ENCODE measurements at places on chromosomes 6 and 20. TPM values are rescaled to one million over a fixed set of nuclear protein-coding genes. Genes with fewer than 3 reads are reported as not detected.

The RUNX2 gene
- total RNA-seq = 13.8 TPM

The EEF1A2 gene
- 0.81 TPM for total RNA-seq

The RFX6 gene
- total RNA-seq = not detected

The TOMM6 gene
- 94.3 TPM for total RNA-seq

The MDFI gene
- total RNA-seq = not detected

The VSTM2L gene
- total RNA-seq = not detected

The DAAM2 gene
- total RNA-seq = not detected

The TRIM15 gene
- not detected for total RNA-seq

The SRMS gene
- total RNA-seq = not detected

The ZNF165 gene
- 5.6 TPM for total RNA-seq

The TSPO2 gene
- not detected for total RNA-seq

The ENPP5 gene
- 0.33 TPM for total RNA-seq

The PRSS16 gene
- 0.58 TPM for total RNA-seq

The DOK5 gene
- total RNA-seq = not detected

The FUCA2 gene
- total RNA-seq = 2.2 TPM

The PDE10A gene
- not detected for total RNA-seq

The LY6G6C gene
- not detected for total RNA-seq

The TCFL5 gene
- total RNA-seq = 4.8 TPM

The TNFRSF6B gene
- 3.0 TPM for total RNA-seq

The MAN1A1 gene
- 8.4 TPM for total RNA-seq

The TREML2 gene
- 0.36 TPM for total RNA-seq

The RBPJL gene
- not detected for total RNA-seq

The KCNQ2 gene
- not detected for total RNA-seq

The OR2B6 gene
- total RNA-seq = not detected
